ENCODE measurements at places on chromosomes 13 and 19.

DNA sequence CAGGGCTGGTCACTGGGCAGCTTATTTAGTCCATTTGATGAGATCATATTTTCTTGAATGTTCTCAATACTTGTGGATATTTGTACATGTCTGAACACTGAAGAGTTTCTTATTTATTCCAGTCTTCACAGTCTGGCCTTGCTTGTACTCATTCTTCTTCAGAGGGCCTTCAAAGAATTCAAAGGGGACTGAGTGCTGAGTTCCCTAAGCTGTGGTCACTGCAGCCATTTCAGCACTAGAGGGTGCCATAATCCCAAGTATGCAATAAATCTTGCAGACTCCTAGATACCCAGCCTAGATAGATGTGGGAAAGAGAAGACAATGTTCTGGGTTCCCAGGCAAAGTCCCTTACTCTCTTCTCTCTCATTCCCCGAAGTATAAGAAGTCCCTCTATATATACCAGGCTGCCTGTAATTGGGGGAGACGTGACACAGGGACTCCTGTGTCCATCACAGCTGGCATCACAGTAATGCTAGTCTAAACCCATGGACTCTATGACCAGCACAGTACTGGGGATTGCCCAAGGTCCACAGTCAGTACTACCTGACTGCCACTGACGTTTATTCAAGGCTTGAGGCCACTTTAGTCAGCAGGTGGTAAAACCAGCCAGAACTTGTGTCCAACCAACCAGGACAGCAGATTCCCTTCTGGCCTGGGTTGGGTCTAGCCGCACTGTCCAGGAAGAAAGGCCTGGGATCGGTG, 8.9 kb upstream of the VN1R1 start:
- DNase-seq, result peak; percentile 23

GRCh38 chr13:43074824-43075510, 51.6 kb downstream of the DNAJC15 start:
- DNase-seq, result no peak

- DNase-seq, result no peak
Measured at GRCh38 chr13:45215392-45216077, 14.7 kb upstream of the KCTD4 start.

DNA sequence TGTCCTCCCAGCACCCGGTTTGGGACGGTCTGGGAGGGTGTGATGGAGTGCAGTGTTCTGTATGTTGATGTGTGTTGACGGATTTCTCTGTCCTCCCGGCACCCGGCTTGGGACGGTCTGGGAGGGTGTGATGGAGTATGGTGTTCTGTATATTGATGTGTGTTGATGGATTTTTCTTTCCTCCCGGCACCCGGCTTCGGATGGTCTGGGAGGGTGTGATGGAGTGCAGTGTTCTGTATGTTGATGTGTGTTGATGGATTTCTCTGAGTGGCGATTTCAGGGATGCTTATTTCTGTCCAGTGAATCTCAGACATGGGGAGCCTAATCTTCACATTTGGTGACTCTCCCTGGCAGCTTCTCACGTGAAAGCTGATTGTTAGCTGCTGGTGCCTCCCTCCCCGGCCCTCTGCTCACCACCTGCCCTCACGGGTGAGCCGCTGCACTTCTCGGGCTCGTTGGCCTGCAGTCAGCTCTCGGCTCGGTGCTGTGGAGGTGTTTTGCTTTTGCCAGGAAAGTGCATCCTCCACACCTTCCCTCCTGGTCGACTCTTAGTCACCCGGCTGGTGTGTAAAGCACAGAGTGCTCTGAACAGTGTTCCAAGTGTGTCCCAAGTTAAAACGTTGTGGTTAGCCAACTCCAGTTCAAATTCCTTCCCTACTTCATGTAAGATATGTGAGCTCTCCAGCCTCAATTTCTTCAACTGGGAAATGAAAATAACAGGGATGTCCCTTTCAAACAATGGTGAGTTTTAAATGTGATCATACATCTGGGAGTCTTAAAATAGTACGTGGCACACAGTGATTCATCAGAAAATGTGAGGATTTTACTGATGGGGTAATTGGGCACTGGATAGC, 54.6 kb downstream of the ATP11A start:
- no peak for DNase-seq

DNA sequence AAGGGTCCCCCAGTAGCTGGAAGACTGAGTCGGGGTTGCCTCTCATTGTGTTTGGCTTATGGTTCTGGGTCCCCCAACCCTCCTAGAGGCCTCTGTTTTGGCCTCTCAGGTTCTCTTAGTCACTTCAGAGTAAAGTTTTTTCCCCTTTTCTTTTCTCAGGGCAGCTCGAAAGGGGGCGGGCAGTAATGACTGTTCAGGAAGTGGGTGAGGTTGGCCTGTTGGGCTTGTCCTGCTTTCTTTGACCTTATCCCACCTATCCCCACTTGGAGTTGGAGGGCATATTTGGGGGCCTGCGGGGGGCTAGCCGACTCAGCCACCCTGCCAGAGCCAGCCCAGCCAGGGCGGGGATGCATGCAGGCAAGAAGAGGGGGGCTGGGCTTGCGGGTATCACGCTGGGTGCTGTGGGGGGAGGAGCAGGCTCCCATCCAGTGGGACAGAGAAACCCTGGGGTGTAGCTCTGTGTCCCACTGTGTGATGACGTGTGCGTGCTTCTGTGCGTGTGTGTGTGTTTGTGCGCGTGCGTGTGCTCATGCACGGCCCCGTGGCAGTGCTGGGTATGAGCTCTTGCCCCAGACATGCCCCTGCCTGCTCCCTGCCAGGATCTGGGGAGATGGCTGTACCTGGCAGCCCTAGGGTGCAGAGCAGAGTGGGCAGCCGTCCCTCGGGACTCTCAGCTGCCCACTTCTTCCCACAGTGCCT, 1.4 kb downstream of the CIC start:
- DNase-seq, result no peak
